ENCODE measurements at places on chromosomes 6 and 20.

DNA sequence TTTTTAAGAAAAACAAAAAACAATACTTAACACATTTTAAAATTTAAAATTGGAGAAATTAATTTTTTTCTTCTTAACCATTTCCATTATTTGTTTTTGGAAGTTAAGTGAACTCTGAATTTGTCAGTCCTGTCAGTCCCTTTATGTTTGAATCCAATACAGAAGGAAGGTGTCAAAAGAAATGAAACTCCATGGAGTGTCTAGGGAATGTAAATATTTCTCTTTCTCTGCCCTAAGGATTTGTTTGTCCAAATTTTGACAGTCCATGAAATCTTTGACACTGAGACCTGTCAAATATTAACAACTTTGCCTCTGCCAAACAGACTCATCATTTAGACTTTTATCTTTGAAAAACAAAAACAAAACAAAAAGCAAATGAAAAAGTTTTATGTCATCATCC, 166.4 kb downstream of the EPHA7 start:
- no peak for DNase-seq

GRCh38 chr20:64077094-64077493, 2.2 kb downstream of the RGS19 start:
- DNase-seq, result no peak

DNA sequence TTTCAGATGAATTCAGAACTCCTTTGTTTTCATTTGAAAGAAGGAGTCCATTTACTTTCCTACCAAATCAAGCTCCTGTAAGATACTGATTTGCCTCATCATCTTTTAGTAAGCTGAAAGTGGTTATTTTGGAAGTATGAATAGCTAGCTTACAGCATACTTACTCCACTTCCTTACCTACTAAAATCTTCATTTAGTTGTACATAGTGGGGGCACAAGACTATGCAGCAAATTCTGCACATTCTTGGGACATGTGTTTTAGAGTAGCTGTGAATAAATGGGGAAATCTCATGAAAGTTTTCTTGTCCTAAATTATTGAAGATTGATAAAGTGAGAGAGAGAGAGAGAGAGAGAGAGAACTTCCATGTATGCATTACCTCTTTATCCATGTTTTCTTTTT, 256.3 kb downstream of the OGFRL1 start:
- DNase-seq, result no peak

GRCh38 chr6:110378552-110378951, 20.4 kb upstream of the METTL24 start:
- no peak for DNase-seq

- DNase-seq, result no peak
Observed at GRCh38 chr6:36844232-36845170, 5.3 kb upstream of the CPNE5 start.

GRCh38 chr6:62672989-62673388, 387.0 kb upstream of the KHDRBS2 start:
- DNase-seq, result no peak

- no peak for DNase-seq
Observed at GRCh38 chr6:143784316-143784715, 58.8 kb upstream of the LTV1 start.

GRCh38 chr6:127069659-127070279, 48.7 kb upstream of the RSPO3 start:
- DNase-seq, result no peak

DNA sequence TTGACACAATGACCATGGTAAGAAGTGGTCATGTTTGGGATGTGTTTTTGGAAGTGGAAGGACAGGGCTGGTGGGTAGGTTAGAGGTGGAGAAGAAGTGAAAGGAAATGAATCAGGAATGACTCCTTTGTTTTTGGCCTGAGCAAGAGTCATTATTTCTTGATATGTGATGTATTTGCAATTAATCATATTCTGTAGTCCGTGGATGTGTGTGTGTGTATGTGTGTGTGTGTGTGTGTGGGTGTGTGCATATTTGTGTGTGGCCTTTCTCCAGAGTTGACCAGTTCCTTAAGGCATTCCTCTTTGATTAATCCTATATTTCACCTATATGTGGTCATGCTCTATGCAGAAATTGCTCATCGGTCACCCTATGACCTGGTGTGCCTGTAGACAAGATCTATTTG, 130.7 kb downstream of the UTRN start:
- DNase-seq, result no peak

DNA sequence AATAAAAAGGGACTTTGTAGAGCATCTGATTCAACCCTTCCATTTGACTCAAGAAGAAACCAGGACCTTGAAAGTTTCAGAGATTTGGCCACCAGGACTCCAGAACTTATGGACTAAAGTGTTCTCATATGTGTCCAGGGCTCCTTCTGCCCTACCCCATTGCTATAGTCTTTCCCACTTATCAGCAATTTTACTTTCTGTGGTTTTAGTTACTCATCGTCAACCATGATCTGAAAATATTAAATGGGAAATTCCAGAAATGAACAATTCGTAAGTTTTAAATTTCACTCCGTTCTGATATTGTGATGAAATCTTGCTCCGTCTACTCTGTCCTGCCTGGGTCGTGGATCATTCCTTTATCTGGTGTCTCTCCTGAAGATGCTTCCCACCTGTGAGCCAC, 259.8 kb downstream of the PHACTR1 start:
- DNase-seq, result no peak

- no peak for DNase-seq
Observed at GRCh38 chr6:35181308-35181932, 32.3 kb upstream of the SCUBE3 start.

- no peak for DNase-seq
Observed at GRCh38 chr6:157213907-157214565, 109.3 kb downstream of the TMEM242 start.

DNA sequence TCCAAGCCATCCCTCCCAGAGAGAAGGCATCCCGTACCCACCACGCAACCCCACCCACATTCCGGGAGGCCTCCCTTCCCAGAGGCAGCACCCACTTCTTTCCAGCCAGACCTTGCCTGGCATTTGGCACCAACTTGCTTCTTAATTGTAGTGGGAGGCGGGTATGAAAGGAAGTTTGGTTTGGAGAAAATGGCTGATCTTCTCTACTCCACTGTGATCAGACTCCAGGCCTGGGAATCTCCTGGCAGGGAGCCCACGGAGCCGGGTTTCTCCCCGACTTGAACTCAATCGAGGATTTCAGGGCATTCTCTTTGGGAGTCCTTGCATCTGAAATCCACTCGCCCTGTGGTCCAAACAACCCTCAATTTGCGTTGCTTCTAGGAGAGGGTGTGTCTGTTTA, 107.1 kb downstream of the ZDHHC14 start:
- no peak for DNase-seq

DNA sequence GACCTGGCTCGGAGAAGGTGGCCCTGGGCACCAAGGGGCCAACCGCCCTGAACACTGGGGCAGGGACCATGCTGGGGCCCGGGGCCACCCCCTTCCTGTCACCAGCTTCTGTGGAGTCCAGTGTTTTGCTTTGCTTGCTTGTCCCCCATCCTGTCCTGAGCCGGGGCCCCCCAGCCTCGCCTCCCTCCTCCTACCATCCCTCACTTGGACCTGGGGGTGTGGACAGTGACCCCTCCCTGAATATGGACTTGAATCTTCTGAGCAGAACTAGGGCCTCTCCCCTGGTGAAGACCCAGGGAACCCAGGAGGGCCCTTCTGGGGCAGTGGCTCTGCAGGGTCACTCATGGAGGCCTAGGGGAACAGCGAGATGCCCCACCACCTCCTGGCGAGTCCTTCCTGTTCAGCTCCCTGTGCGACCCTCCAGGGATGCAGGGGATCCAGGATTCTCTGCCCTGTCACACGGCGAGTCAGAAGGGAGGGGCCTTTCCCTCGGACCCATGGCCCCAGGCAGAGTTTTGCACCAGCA, 41.6 kb downstream of the VSTM2L start:
- no peak for DNase-seq

DNA sequence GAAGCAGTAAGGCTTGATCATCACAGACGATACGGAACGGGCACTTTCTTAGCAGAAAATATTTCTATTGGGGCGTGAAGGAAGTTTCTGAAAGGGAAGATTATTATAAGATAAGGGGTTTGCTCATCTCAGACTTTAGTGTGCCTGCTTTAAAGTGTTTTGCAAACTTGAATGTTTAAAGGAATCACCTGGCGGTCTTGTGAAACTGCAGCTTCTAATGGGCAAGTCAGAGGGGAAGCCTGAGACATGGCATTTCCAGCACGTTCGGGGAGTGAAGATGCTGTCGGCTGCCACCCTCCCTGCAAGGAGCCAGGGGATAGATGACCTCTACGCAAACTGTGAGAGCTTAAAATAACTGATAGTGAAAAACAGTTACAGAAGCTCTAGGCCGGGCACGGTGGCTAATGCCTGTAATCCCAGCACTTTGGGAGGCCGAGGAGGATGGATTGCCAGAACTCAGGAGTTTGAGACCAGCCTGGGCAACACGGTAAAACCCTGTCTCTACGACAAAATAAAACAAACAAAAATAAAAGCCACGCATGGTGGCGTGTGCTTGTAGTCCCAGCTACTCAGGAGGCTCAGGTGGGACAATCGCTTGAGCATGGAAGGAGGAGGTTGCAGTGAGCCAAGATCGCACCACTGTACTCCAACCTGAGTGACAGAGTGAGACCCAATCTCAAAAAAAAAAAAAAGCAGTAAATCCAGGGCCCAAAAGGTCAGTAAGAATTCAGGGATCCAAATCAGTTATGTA, 2.3 kb upstream of the KIF16B start:
- no peak for DNase-seq

DNA sequence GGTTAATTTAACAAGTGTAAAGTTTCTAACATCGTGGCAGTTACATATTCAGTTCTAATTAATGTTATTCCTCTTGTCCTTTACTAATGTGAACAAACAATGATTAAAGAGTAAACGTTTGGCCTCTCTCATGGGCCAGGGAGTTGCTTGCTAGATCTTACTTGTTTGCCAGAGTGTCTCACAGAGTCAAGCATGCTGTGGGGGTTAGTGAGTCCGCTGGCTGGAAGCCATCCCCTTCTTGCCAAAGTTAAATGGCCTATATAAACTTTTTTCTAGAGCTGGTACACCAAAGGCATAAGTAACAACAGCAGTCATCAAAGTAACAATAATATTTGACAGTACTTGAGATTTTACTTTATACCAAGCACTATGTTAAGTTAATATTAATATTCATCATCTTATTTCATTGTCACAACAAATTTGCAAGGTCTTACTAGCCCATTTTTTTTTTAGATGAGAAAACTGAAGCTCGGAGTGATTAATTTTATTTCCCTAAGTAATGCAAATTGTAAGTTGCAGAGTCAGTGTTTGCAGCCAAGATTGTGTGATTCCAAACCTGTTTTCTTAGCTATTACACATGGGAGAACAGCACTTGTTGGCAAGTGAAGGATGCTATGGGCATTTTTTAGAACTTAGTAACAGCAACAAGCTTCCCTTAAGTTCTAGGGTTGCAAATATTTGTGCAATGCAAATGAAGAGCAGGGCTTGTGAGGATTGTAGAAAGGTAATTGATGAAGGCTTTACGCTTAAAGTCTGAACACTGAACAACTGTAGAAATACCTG, 224.5 kb downstream of the RFPL4B start:
- no peak for DNase-seq

DNA sequence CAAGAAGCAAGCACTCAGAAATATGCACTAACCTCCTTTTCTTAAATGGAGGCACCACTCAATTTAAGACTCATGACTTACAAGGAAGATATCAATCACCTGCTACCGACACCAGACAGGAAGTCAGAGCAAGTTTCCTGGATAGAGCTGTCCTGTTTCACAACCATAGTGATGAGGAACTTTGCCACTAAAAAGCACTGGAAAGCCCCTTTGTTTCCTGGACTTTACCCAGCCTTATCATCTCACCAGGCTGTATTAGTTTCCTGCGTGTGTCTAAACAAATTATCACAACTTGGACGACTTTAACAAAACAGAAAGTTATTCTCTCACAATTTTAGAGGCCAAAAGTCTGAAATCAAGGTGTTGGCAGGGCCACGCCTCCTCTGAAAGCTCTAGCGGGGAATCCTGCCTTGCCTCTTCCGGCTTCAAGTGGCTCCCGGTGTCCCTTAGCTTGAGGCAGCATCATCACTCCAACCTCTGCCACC, 253.8 kb upstream of the STXBP5 start:
- DNase-seq, result no peak

DNA sequence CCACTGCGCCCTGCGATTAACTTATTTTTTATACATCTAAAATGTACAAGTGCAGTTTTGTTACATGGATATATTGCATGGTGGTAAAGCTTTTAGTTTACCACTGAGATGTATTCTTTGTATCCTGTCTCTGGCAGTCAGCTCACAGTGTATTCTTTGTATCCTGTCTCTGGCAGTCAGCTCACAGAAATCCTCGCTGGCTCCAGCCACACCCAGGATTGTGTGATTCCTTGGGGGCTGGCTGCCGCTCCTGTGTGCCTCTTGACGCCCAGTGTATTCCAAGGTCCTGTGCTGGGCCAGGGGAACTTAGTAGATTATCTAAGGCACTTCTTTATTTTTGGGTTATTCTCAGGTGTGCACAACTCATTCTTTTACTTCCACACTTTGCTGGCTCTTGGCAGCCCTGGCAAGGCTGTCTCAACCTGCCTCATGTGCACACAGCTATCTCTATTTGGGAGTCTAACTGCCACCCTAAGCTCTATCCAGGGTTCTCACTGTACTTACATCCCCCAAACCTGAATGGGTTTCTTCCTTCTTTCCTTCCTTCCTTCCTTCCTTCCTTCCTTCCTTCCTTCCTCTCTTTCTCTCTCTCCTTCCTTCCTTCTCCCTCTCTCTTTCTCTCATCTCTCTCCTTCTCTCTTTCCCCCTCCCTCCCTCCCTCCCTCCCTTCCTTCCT, 12.4 kb upstream of the RNF24 start:
- DNase-seq, result no peak

GRCh38 chr6:167791780-167792478, 34.8 kb upstream of the AFDN start:
- no peak for DNase-seq

DNA sequence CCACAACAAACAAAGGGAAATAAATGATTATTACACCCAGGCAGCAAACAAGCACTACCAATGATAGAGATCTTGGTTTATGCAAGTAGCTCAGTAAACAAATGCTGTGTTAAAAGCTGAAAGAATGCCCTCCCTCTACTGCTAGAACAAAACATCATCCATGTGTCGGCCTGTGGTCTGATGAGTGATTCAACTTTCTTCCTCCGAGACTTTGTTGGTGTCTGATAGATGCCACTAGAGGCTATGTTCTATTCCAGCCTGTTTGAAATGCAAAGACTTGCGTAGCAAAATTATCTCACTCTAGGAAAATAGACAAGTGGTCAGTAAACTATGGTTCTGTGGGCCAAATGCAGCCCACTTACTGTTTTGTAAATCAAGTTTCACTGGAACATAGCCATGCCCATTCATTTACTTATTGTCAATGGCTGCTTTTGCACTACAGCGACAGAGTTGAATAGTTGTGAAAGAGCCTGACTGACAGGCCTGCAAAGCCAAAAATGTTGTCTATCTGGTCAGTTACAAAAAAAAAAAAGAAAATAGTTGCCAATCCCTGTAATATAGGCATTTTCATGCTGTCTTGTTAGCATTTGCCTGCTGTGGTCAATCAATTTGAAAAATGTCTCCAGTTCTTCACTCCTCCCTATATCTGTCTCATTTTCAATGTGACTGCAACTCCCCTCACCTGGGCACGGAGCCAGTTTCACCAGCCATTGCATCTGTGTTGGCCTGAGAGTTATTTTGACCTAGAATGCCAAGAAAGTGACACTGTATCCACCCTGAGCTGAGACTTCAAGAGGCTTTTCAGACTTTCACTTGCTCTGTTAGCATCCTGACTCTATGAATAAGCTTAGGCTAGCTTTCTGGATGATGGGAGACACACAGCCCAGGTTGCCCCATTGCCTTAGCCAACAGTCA, 544.6 kb upstream of the BTBD3 start:
- DNase-seq, result no peak
